Left cardiac atrium (tissue), 4 donors: ENCODE measurements at places on chromosomes 3 and 15.

DNA sequence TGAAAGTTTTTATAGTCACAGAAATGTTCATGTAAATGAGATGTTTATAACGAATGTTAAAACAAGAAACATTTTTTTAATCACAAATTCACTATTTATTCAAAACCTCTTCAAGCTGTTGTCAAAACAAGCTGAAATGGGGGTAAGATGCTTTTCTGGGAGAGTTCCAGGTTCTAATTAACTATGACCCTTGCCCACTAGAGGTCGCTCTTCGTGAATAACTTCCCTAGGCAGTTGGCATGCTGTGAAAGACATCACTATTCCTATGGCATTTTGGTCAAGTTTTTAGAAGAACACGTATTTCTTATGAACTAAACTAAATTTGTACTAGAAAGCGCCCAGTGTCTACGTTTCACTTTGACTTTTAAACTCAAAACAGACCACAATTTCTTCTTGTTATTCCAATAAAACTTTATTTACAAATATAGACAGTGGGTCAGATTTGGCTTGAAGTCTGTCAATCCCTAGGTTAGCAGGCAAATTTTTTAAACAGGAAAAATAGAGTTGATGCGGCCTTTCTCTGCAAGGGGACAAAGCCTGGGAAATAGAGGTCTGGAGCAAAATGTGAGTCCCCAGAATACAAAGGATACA is 62.8 kb upstream of the CMTM8 start:
- no peak for DNase-seq

GRCh38 chr3:161388855-161389254 is 17.5 kb upstream of the SPTSSB start:
- DNase-seq = no peak

DNA sequence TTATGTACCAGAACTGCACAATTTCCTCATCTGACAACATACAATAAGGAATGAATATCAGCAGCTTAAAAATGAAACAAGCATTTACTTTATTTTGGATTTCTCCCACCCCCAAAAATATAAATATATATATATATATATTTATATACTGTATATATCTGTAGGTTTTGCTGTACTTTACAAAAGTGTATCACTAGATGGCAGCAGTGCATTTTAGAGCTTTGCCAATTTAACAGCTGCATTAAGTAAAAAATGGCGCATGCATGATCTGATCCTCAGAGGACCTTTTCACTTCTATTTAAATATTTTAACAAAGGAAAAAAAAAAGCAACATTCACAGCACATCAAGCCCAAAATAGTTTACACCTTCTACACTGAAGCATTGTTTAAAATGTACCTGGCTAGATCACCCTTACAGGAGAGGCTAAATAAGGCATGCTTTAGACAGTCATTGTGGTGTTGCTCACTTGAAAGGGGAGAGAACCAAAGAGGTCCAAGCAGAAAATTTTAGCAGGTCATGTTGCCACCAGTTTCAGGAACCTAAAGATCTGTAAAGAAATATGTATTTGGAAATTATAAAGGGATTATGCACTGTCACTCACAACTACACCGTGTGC is 72.6 kb downstream of the NPTN start:
- DNase-seq = no peak

DNA sequence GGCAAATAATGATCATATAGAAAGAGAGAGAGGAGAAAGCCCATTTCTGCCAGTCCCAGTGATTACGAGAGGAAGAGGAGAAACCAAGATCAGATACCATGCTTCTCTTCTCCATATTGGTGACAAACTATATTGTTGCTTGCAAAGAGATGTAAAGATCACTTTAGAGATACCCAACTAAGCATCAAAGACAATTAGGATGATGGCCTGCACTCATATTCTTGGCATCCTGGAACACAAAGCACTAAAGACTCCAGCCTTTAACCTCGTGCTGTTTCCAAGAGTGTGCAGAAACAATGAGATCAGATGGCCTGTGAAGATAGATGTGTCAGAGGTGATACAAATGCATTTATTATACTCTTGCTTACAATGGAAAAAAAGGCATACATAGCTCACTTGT is 170.7 kb upstream of the TP63 start:
- DNase-seq = no peak

GRCh38 chr3:182028081-182028480 is 316.4 kb downstream of the SOX2 start:
- no peak for DNase-seq

DNA sequence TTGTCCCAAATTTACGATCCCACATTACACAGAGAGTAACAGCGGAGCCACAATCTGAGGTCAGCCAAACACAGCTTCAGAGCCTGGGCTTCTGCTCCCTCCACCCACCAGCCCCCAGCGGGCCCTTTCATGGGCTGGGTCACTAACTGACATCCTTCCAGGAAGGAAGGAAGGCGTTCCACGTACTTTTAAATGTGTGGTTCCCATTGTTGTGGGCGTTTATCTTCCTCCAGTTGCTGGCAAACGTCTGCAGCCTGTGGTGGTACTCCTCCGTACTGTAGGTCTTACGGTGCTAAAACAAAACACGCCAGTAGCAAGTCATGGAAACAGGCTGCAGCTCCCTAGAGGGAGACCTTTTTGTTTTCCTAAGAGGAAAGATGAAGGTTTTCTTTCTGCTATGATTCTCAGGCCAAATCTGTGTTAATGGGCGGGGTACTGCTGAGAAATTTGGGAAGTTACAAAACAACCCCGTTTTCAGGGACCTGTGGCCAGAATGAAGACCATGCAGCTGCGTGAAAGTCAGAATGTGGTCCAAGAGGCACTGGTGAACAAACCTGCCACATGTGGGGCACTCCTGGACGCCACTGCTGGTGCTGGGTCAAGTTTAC is 7.6 kb downstream of the CTSH start:
- DNase-seq = peak; percentile 72

DNA sequence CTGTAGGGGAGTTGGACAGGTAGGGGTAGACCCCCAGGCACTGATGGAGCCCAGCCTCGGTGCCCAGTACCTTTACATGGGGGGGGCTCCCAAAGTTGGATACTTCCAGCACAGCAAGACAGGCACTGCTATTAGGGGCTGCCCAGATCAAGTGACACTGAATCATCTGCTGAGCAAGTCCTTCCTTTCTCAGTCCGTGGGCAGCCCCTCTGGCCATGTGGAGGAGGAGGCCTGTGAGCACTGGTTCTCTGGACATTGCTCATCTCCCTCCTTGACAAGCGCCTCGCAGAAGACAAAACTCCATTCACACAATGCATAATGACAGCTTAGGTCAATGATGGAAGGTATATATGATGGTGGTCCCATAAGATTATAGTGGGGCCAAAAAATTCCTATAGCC is 35.7 kb downstream of the EEFSEC start:
- no peak for DNase-seq

DNA sequence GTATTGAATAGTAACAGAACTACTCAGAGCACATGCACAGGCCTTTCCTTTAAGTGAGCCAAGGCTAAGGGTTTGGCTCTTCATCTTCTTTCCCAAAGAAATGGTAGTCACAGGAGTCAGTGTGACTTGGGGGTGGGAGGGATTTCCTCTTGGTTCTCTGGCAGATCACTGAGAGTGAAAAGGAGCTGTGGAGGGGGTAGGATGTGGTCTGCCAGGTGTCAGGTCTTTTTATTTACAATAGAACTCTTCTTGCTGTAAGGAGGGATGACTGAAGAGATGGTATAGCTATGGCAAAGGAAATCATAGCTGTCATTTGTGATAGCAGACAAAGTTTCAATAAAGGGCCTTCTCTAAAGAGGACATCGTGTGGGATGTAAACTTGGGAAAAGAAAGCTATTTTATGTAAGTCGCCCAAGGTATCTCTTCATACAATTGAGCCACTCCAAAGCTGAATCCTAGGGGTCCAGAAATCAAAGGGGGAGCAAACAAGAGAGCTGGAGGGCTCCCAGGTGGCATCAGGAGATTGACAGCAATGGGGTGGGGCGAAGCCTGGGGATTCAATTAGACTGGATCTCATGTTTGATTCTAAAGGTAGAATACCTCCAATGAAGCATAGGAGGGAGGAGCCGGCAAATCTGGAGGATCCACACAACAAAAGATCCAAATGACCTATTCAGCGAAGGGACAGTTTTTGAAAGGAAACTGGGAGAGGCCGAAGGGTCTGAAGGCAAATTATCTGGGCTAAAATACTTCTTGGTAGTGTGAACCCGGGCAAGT is 20.0 kb upstream of the CHD2 start:
- DNase-seq = no peak

- no peak for DNase-seq
Measured at GRCh38 chr15:55247311-55247710, 42.3 kb downstream of the RAB27A start.

GRCh38 chr15:49215768-49216739 is 46.0 kb downstream of the GALK2 start:
- DNase-seq = peak; percentile 37

GRCh38 chr3:36743826-36744225 is 20.5 kb downstream of the DCLK3 start:
- no peak for DNase-seq

GRCh38 chr3:83048556-83048955 is 1287.1 kb upstream of the GBE1 start:
- DNase-seq = no peak

DNA sequence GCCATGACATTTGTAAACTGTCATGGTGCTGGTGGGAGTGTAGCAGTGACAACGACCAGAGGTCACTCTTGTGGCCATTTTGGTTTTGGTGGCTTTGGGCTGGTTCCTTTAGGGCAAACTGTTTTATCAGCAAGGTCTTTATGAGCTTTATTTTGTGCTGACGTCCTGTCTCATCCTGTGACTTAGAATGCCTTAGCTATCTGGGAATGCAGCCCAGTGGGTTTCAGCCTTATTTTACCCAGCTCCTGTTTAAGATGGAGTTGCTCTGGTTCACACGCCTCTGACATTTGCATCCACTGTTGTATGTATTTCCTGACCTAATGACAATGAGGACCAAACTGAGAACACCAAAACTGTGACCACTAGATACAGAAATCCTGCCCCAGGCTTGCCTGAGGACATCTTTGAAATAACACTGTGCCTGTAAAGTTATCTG is 37.6 kb downstream of the RAB8B start:
- DNase-seq = no peak

GRCh38 chr3:66409771-66410754 is 90.8 kb downstream of the LRIG1 start:
- DNase-seq = peak; percentile 18

DNA sequence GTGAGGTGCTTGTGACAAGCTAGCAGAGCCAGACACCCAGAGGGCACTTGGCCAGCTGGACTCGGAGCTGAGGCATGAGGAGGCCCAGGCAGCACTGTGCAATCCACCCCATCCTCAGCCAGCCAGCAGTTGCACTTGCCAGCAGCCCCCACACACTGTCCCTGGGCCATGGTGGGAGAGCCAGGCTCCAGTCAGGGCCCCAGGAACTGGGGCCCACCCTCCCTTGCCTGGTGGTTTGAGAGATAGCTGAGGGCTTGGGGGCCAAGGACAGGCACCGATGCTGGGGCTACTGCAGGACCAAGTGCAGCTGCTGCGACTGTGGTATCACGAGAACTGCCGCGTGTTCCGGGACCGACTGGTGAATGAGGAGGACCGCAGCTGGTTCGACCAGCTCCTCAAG is 63.5 kb downstream of the DNAH1 start:
- no peak for DNase-seq

DNA sequence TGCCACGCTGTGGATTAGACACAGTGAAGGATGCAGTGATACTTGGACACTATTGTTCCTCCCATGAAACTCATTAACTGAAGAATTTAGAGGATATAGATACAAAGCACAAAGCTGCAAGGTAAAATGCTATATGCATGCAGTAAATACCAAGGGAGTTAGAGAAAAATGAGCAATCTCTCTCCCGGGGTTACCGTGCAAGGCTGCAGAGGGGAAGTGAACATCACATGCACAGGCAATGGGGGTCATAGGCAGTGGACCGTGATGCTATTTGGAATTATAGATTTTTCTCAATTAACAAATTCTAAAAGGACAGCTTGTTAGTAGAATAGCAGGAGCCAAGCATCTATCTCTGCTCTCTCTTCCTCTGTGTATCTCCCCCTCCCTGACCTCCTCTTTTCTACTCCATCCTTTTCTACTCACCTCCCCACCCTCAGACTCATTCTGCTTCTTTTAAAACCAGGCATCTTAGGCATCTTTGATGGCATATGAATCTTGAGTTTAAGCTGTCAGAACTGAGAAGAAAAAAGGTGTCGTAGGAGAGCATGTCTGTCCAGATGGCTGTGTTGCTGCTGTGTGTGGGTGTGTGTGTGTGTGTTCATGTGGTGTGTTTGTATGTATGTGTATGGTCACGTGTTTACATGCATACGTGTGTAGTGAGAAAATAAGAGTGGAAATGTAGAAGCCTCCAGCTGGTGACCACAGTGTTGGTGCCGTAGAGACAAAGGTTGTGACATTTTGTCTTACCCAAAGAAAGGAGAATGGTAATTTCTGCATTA is 339.0 kb downstream of the EPHB1 start:
- no peak for DNase-seq

- no peak for DNase-seq
Measured at GRCh38 chr3:71850654-71851053, 65.7 kb upstream of the PROK2 start.

- DNase-seq = no peak
Measured at GRCh38 chr3:107067421-107067820, 309.8 kb upstream of the CCDC54 start.

GRCh38 chr3:72517336-72517735 is 330.9 kb downstream of the SHQ1 start:
- DNase-seq = no peak

DNA sequence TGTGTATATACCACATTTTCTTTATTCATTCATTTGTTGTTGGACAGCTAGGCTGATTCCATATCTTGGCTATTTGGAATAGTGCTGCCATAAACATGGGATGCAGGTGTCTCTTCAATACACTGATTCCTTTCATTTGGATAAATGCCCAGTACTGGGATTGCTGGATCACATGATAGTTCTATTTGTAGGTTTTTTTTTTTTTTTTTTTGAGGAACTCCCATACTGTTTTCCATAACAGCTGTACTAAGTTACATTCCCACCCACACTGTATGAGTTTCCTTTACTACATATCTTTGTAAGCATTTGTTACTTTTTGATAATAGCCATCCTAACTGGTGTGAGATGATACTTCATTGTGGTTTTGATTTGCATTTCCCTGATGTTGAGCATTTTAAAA is 437.7 kb downstream of the DIPK2A start:
- no peak for DNase-seq

- DNase-seq = no peak
Measured at GRCh38 chr3:183662099-183662498, 26.7 kb downstream of the KLHL24 start.

DNA sequence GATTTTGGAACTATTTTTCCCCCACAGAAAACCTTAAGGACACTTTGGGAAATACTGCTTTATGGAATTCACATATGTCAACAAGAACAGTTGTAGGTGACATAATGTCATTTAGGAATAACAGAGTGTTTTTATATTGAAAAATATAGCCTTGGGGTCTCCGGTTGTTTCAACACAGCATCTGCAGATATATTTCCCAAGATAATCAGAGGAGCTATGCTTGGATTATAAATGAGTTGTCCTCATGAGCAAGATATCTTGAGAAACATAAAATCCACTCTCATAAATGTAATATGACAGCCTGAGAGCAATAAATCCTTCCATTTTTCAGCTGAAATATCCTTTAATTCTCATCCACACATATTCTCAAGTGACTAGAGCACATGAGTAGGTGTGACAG is 473.7 kb upstream of the LMCD1 start:
- no peak for DNase-seq
